Activated CD4-positive, alpha-beta memory T cell treated with anti-CD3 and anti-CD28 coated beads for 36 hours (primary cell): ENCODE measurements at places on chromosomes 13 and 19. TPM values are rescaled to one million over a fixed set of nuclear protein-coding genes. Genes with fewer than 3 reads are reported as not detected.

ZNF112 gene
- not detected for total RNA-seq

TINCR gene
- total RNA-seq = 1.1 TPM

DNA sequence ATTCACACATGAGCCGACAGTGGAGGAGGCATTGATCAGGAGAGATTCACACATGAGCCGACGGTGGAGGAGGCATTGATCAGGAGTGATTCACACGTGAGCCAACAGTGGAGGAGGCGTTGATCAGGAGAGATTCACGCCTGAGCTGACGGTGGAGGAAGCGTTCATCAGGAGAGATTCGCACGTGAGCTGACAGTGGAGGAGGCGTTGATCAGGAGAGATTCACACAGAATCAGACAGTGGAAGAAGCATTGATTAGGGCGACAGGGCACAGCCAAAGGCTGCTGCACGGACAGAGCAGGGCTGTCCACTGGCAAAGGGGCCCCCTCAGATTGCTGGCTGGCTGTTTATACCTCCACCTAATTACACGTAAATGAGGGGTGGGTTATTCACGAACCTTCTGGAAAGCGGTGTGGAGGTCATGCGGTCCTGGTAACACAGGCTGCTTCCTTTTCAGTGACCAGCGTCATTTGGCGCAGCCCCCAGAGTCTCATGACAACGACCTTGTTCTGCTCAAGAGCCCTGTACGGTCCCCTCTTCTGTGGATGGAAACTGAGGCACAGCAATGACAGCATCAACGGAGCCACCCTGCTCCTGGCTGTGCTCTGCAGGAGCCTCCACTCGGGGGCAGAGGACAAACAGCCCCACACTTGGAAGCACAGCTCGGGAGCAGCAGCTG is 50.6 kb upstream of the GAS6 start:
- DNase-seq = no peak
- no peak overlapping the region for H3K4me3 ChIP-seq
- H3K4me1 ChIP-seq = no peaks in the 10 kb centered on the region

DNA sequence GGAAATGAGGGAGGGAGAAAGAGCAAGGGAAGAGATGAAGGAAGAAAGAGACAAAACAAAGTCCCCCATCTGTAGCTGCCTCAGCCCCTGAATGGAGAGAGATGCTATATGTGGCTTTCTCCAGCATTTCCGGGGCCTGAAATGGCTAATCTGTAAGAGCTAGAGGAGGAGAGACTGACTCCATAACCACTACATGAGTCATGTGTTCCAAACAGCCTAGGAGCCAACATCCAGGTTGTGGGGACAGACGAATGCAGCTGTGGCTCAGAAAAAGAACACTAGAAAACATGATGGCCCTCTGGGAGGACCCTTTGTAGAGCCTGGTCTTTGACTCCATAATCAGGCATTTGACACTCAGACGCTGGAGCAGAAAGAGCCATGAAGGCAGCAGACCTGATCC is 292.0 kb upstream of the ZNF507 start:
- DNase-seq = no peak
- H3K4me1 ChIP-seq = no peaks in the 10 kb centered on the region
- H3K36me3 ChIP-seq = no peaks in the 10 kb centered on the region
- no peak overlapping the region for H3K4me3 ChIP-seq
- no peak overlapping the region for H3K27ac ChIP-seq

DNA sequence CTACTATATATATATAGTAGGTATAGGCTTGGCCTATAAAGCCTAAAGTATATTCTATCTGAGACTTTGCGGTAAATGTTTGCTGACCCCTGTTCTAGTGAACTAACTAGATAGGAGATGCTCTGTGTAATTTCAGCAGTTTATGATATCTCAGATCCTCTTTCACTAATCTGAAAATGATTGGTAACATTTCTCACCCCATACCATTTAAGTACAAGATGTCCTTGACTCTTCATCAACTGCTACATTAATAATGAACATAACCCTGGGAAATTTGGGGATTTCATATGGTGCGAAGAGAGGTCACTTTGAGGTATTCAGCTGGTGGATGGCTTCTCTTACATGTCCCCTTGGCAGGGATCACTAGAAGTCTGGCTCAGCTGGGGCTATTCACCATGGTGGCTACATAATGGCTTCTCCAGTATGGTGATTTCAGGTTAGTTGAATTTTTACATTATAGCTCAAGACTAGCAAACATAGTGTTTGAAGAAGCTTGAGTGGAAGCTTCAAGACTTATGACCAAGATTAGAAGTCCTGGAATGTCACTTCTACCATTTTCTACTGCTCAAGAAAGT is 103.6 kb upstream of the MYCBP2 start:
- H3K27me3 ChIP-seq = peaks cover 2% of the 10 kb centered on the region
- H3K4me1 ChIP-seq = peaks cover 17% of the 10 kb centered on the region
- peaks cover 2% of the 10 kb centered on the region for H3K36me3 ChIP-seq
- no peak overlapping the region for H3K27ac ChIP-seq

DNA sequence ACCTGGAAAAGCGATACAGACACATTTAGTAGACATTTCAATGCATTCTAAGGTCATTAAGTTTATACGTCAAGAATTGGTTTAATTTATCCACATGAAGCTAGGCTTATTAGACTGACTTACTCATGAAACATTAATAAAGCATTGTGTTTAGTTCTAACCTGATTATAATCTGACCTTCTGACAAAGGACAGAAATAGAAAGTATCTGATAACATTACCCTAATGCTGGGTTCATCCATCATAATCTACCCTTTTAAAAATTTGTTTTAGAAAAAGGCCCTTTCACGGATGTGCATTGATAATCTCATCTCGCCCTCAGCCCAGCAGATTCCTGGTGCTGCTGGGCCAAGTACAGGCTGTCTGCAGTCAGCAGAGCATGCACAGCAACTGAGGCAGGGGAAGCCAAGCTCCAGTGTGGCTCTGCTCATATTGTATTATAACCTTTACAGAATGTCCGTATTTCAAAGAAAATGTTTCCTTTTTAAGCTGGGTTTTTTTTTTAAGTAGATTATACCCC is 142.1 kb upstream of the MAB21L1 start:
- H3K27me3 ChIP-seq = no peaks in the 10 kb centered on the region
- H3K4me1 ChIP-seq = no peaks in the 10 kb centered on the region
- no peaks in the 10 kb centered on the region for H3K36me3 ChIP-seq

GRCh38 chr13:46660416-46660815 is 107.4 kb downstream of the LRCH1 start:
- DNase-seq = no peak
- no peak overlapping the region for H3K4me3 ChIP-seq
- peaks cover 28% of the 10 kb centered on the region for H3K4me1 ChIP-seq
- H3K27me3 ChIP-seq = no peaks in the 10 kb centered on the region
- H3K36me3 ChIP-seq = peaks cover 3% of the 10 kb centered on the region

GRCh38 chr13:27644302-27644701 is 22.6 kb downstream of the POLR1D start:
- no peak overlapping the region for H3K4me3 ChIP-seq
- DNase-seq = no peak
- peak overlapping the region; percentile 16 for H3K27ac ChIP-seq
- peaks cover 27% of the 10 kb centered on the region for H3K4me1 ChIP-seq
- H3K27me3 ChIP-seq = no peaks in the 10 kb centered on the region

GYS1 gene
- 47.6 TPM for total RNA-seq

MCEMP1 gene
- not detected for total RNA-seq

DNA sequence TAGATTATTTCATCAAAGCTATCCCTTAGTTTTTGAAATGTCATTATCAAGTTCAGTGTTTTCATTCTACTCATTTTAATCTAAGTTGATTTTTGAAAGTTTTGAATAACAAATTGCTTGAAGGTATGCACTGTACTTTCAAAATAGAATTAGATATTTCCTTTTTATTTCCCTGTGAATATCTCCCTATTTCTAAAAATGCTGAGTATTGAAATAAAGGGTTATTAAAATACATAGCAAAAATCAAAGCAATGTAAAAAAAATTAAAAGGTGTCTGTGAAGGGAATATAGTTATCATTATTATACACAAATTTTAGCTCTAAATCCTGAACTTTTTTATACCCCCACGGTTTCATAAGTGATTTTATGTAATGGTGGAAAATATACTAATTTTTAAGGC is 967.8 kb downstream of the PCDH9 start:
- DNase-seq = no peak
- H3K4me1 ChIP-seq = no peaks in the 10 kb centered on the region
- H3K27ac ChIP-seq = no peak overlapping the region
- H3K4me3 ChIP-seq = no peak overlapping the region
- no peaks in the 10 kb centered on the region for H3K27me3 ChIP-seq

- no peaks in the 10 kb centered on the region for H3K36me3 ChIP-seq
- peak; percentile 20 for DNase-seq
- H3K27me3 ChIP-seq = peaks cover under 1% of the 10 kb centered on the region
These were observed 91.7 kb downstream of the GADD45B start for GRCh38 chr19:2567580-2567979.
